GM12864 (cell line): ENCODE measurements at places on chromosomes 7 and 10.

DNA sequence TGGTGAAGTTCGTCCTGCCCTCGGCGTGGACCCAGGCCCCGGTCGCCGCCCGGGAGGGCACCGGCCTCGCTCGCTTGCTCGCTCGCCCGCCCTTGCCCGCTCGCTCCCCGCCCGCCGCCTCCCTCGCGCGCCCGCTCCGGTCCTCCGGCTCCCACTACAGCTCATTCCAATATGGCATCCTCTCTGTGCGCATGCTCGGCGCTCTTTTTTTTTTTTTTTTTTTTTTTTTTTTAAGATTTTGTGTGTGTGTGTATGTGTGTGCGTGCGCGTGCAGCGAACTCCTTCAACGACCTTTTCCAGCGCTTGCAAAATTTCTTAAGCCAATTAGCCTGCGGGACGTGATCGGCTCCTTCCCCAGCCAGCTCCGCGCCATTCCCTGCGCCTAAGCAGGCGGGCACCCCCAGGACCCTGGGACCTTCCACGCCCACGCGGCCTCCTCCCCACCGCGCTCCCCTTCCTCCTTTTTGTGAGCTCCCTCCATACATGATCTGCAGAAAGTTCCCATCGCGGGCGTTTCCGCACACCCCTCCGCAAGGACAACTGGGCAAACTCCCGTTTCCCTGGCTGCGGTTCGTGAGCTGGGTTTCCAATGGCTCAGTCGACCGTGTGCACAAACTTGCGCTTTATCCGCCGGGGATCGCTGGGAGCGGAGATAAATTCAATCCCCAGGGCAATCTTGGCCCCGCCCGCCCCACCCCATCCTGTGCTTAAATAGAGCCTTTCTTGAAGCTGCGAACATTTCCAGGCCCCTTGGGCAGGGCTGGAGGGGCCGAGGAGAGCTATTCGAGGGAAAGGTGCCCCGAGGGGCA lies at the start of gene SFMBT2:
SFMBT2 (minus strand) TSS at position 173 of the 809 bp plus-strand sequence. CDS start 29,136 bp downstream, outside the sequence.
- DNase-seq = no peak

GRCh38 chr7:54701982-54702381 lies 57.0 kb downstream of the SEC61G start:
- no peak for DNase-seq

GRCh38 chr10:17548770-17549169 lies 68.4 kb downstream of the HACD1 start:
- DNase-seq = no peak

DNA sequence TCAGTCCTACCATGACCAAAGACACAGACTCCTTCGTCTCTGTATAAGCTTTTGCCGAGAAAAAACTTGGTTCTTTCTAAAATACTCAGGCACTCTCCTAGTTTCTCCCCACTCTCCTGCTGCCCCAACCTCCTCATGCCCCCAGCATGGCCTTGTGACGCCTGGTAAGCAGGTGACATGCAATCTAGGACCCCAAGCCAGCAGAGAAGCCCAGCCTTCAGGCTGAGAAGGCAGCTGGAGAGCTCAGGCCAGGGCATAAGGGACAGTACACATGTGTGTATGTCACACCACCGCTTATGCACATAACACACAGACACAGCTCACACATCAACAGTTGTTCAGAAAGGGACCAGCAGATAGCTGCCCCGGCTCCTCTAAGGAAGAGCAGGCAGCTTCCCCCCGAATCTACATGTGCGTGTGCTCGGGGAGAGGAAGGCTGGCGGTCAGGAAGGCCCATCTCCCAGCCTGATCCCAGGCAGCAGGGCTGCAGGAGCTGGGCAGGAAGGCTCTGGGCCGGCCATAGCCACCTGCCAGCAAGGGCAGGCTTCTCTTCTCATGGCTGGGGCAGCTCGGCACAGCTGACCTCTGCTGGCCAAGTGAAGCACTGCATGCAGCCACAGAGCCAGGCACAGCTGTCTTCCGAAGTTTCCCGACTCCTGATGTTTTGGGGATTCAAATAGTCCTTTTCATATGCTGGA lies 8.5 kb downstream of the DDX56 start:
- no peak for DNase-seq

- DNase-seq = no peak
Measured at GRCh38 chr7:138878051-138878450, 80.1 kb upstream of the ATP6V0A4 start.

DNA sequence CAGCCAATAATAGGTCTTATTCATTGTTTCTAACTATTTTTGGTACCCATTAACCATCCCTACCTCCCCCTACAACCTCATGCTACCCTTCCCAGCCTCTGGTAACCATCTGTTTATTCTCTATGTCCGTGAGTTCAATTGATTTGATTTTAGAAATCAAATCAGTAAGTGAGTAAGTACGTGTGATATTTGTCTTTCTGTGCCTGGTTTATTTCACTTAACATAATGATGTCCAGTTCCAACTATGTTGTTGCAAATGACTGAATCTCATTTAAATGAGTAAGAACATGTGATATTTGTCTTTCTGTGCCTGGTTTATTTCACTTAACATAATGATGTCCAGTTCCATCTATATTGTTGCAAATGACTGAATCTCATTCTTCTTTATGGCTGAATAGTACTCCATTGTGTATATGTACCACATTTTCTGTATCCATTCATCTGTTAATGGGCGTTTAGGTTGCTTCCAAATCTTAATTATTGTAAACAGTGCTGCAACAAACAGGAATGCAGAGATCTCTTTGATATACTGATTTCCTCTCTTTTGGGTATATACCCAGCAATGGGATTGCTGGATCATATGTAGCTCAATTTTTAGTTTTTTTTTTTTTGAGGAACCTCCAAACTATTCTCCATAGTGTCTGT lies 49.7 kb upstream of the BICC1 start:
- no peak for DNase-seq

- no peak for DNase-seq
Measured at GRCh38 chr7:131692131-131692960, 135.9 kb upstream of the PODXL start.

DNA sequence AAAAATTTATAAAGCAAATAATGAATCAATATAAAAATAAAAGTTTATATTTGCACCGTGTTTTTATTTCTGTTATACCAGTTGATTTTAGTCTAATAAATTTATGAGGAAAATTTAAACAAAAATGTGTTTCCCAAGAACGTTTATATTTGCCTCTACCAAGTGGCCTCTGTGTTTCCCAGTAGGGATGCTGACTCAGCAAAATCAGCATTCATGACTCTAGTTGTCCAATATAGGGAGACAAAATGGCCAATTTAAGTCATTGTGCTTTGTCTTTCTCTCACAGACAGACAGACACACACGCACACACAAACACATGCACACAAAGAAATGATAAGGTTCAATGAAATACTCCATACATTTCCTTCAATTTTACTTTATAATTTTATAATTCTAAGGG lies 942.5 kb upstream of the ZWINT start:
- no peak for DNase-seq

- no peak for DNase-seq
Measured at GRCh38 chr10:74799721-74800221, 26.6 kb upstream of the KAT6B start.

- DNase-seq = no peak
Measured at GRCh38 chr7:55036950-55037736, 18.3 kb downstream of the EGFR start.

DNA sequence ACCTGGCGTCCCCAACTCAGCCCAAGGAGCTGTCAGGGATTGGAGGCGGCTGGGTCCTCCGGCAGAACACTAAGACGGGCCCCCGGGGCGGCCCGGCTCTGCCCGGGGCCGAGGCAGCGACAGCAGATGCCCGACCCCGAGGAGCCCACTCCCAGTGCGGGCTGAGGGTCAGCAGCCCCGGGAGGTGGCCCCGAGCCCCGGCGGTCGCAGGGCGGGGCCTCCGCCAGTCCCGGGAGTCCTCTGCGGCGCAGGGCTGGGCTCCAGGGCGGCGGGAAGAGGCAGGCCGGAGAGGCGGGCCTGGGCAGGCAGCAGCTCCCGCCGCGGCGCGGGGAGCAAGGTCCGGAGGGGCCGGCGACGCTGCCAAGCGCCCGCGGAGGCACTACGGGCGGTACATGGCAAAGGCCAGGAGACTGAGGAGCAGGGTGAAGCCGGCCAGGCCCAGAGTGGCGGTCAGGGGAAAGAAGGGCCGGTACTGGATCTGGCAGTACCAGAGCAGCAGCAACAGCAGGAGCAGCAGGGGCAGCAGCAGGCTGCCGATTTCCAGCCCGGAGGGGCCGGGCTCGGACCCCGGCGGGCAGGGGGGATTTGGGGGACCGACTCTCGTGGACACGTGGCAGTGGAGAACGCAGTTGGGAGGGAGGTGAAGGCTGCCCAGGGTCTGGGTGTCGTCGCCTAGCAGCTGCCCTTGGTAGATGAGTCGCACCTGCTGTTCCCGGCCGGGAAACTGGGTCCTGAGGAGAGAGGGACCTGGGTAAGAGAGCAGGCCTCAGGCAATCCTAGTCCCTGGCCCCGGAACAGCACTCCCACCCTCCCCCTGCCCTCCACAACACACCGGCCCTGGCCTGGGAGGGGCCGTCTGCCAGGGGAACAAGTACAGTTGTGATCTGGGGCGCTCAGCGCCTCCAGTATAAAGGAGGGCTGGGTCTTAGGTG lies 827 bp upstream of the FASTK start:
- no peak for DNase-seq

DNA sequence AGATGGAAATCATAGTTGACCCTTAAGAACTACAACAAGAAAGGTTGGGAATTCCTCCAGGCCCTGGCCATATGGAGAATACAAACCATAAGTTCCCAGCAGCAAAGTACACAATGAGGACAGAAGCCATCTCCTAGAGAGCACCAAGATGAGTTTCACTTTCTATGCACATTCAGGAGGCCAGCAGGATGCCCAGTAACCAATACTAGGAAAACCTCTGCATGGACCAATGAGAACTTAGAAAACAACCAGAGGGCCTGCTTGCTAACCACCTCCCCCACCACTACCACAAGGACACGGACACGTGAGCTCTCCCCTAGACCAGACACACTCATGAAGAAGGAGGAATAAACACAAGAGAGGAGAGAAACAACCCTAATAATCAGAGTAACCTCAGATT lies 56.3 kb downstream of the IFIT5 start:
- no peak for DNase-seq

GRCh38 chr7:139362302-139362701 lies 2.6 kb downstream of the LUC7L2 start:
- DNase-seq = no peak

DNA sequence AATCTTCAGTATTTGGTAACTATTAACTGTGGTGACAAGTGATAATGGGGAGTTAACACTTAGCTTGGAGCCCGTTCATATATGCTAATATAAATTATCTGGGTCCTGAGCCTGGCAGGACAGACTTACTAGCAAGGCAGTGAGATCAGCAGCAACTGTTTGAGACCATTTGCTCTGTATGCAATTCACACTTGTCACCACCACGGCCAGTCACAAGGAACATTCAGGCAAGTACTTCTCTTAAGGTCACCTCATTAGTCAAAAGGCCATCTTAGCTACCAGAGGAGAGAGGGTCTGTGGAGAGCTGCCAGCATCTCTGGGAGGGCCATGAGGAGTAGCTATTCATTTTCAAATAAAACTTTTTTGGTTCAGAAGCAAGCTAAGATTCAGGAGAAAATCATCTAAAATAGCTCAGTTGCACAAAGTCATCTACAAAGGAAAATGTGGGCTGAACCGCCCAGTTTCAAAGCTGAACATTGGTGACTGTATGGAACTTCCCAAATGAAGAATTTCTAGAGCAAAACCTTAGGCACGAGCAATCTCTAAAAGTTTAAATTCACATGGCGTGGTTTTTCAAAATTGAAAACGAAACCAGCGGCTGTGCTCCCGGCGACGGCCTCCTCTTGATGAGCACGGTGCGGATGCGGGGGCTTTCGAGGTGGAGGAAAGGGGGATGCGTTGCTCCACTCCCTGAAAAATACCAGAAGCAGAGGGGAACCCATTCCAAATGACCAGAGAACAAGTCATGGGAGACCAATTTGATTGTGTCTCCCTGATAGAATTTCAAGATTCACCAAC lies 233.5 kb upstream of the MGMT start:
- DNase-seq = no peak

DNA sequence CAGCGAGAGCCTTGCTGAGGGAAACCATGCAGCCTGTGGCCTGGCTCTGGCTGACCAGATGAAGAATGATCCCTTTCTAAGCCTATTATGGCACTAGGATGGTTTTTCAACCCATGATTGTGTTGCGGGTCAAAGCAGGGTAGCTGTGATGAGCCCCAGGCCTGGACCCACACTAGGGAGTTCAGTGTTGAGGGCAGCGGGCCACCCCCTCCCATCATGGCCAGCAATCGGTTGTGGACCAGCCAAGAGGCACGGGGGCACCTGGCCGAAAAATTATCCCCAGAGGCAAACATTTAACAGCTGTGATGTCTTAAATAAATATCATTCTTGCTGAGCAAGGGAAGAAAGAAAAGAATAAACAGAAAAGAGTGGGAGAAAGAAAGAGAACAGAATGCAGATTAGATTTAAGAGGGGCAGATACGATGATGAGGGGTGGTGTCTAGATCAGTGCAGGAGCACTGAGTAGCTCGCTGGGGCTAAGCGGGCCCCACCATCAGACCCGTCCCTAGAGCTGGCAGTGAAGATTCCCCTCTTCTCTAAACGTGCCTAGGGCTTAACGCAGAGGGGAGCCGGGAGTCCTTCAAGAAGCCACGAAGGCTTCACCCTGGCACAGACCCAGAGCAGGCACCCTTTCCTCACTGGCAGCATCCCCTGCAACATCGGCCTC lies 82.7 kb downstream of the SLC37A3 start:
- no peak for DNase-seq

GRCh38 chr7:142377567-142377966 lies 119.7 kb upstream of the PRSS58 start:
- no peak for DNase-seq

GRCh38 chr10:43117031-43117776 lies 21.0 kb upstream of the CSGALNACT2 start:
- DNase-seq = no peak

DNA sequence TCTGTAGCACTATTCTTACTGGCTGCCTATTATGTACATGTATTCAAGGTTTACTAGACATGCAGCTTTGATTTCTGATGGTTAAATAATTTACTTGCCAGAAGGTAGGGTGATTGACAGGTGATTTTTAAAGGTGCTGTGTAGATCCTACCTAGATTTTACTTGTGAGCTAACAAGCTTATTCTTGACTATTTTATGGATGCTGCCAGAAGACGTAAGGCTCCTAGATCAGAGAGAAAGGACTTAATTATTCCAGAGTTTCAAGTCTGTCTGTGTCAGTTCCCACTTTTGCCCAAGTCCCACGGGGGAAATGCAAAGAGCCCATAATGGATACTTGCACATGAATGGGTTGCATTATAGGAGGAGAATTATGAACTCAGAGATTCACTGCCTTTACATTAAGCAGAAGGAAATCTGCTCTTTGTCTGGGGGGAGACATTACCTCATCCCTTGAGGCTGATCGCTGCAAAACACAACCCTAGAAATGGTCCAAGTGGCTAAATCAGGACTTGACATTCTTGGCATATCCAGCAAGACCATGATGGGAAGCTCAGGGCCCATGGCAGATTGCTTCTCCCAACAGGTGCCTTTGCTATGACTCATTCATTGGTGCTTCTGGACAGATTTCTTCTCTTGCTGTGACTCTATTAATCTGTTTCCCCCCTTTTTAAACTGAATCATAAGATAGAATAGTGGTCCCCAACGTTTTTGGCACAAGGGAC lies 32.1 kb downstream of the GPR158 start:
- DNase-seq = no peak
